ENCODE measurements at places on chromosomes 3 and 15.

- DNase-seq, result no peak
These were observed 38.4 kb upstream of the VPS8 start for GRCh38 chr3:184773283-184774186.

- no peak for DNase-seq
These were observed 11.7 kb downstream of the RASGRF1 start for GRCh38 chr15:79078763-79079410.

- DNase-seq, result no peak
These were observed 406.2 kb downstream of the CNTN4 start for GRCh38 chr3:2504912-2505311.

- DNase-seq, result peak; percentile 93
These were observed at the start of gene MTFMT for GRCh38 chr15:65028921-65029735. Gene MTFMT (minus strand): TSS chr15:65029639. CDS start chr15:65029613, 26 bp downstream.

- peak; percentile 75 for DNase-seq
These were observed 102.2 kb downstream of the DGKG start for GRCh38 chr3:186259612-186260383.

DNA sequence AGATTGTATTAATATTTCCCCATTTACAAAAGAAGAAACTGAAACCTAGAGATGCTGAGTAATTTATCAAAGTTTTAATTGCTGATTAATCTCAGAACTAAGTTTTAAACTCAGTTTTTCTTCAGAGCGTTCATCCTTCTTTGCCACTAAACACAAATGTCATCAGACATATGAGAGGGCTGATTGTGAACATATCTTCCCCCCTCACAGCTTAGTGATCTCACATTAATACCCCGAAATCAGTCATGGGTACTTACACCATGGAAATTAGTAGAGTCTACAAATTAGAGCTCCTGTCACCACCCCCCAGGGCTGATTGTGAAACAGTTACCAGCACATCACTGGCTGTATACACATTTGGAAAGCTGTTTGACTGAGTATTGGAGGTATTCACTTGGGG, 189.3 kb upstream of the SGO1 start:
- no peak for DNase-seq

GRCh38 chr15:60396560-60396957, 1.2 kb downstream of the ANXA2 start:
- no peak for DNase-seq

DNA sequence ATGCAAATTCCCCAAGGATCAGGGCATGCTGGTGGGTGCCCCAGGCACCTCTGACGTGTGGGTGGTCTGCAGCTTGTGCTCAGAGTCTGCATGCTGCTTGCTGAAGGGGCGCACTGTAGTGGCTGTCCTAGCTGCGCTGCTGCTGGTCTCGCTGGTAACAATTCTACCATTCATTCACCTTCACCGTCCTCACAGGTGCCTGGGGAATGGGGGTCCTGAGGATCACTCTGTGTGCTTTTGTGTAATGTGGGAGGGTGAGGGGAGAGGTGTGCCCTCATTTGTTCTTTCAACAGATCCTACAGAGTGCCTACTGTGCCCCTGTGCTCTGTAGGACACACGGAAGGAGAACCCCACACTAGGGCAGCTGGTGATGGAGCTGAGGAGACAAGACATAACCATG, 2.1 kb upstream of the ITGA11 start:
- DNase-seq, result no peak

- no peak for DNase-seq
These were observed 65.5 kb downstream of the ARHGAP31 start for GRCh38 chr3:119359476-119360326.

Data from HEK293T (cell line).